Ovary (tissue), 10 donors: ENCODE measurements at places on chromosomes 7 and 10.

DNA sequence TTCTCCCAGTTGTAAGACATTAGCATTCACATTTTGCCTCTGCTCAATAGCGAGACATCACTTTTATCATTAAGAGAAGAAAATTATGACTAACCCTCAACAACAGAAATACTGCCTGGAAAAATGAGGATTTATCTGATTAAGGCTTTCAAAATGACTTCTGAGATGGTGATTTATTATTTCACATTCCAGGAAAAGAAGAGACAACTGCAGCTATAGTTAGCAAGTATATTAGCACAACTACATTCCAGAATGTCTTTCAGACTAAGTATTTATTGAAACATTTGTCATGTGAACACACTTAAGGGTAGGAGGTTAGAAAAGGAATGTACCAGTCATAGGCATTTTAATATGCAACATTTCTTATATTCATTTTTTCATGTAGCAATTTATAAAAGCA lies 162.0 kb downstream of the IQUB start:
- DNase-seq: no peak

DNA sequence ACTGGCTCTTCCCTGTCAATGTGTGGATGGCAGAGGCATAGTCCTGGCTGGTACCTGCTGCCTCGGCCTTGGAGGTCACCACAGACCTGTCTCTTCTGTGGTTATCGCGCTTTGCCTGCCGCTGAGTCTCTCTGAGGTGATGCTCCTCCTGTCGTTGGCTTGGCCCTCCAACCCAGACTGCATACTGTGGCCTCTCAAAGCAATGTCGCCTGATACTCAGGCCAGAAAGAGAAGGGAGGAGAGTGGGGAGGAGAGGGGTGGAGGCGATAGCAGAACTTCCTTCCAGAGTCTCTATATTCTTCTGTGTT lies 133.2 kb upstream of the KCNMA1 start:
- no peak for DNase-seq

DNA sequence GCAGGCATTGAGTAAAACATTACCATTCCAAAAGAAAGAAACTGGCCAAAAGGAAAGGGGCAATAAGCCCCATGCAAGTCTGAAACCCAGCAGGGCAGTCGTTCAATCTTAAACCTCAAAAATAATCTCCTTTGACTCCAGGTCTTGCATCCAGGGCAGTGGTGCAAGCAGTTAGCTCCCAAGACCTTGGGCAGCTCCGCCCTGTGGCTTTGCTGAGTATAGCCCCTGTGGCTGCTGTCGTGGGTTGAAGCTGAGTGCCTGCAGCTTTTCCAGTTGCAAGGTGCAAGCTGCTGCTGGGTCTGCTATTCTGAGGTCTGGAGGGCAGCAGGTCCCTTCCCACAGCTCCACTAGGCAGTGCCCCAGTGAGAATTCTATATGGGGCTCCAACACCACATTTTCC lies 580.1 kb upstream of the AUTS2 start:
- DNase-seq: no peak

- no peak for DNase-seq
Measured at GRCh38 chr7:51029701-51030191, 247.1 kb upstream of the GRB10 start.

- DNase-seq: no peak
Measured at GRCh38 chr10:2251631-2252030, 514.3 kb upstream of the ADARB2 start.

DNA sequence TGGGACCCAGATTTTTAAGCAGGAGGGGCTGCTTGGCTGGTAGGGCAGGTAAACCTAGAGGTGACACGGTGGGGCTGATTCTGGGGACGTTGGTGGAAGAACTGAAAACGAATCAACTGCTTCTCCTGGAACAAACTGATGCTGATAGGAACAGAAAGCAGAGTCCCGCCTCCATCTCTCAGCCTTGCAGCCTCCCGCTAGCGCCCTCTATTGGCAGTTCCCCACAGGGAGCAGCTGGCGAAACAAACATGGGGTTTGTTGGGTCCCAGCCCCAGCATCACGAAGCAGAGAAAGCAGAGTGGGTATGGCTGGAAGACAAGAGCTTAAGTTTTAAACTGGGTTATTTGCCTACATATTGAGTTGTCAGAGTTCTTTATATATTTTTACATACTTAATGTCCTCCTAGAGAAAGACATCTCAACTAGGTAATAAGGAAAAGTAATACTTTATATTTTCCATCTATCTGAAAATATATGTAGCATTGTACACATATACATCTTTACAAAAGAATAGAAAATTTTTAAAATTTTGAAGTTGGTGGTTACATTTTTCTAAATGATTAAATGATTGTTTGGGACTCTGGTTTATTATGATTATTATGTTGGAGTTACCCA lies 42.3 kb upstream of the FOXI2 start:
- DNase-seq: no peak

DNA sequence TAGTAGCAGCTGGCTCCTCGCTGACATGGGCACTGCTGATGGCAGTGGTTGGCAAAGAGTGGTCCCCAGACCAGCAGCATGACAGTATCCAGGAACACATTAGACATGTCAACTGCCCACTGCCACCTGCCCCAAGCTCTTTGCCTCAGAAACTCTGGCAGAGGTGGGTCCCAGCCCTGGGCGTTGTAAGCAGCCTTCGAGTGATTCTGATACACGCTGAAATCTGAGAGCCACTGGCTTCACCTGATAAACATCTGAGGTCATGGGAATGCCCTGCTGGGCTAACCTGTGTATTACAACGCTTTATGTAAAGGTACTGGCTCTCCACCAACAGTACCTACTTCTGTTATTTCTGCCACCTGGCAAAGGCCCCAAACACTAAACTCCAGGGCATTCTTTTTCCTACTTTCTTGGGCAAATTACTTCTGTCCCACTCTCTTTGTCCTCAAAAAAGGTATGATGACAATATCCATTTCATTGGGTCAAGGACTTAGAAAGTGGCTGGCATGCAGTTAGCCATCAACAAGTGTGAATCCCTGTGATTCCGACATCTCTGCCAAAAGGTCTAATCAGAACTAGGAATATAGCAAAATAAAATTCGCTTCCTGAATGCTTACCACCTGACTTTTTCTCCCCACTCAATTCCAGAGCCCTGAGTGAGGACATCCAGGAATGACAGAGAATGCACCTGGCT lies 9.2 kb downstream of the SGMS1 start:
- DNase-seq: no peak

GRCh38 chr7:100677308-100678267 lies 4.0 kb downstream of the GNB2 start:
- peak; percentile 56 for DNase-seq

DNA sequence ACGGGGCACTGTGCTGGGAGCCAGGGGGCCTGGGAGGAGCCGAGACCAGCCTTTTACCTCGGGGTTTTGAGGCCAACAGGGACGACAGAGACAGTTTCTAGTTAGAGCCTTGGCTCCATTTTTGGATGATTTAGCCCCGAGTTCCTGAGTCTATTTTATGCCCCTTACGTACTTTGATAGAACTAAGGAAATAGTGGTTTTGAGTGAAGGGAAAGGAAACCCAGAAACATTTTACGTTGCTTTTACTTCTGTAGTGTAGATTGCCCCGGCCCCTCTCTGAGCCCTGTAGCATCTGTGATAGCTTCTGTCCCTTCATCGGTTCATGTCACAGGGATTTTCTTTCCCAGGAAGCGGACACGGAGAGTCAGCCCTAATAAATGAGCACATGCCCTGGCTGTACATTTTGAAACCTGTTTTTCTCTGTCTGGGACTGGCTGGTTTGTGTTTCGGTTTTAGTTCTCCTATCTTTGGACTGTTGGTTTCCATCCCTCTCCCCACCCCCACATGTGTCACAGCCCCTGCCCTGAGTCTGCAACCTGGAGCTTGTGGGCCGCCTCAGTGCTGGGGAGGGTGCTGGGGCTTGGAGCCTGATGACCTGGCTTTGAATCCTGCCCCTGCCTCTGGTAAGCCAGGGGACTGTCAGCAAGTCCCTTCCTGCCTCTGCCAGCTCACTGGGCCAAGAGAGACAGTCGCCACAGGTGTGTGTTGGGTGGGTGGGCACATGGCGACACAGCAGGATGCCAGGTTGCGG lies 6.9 kb upstream of the ORAI2 start:
- no peak for DNase-seq

GRCh38 chr7:79212334-79212733 lies 241.1 kb downstream of the MAGI2 start:
- DNase-seq: no peak

- no peak for DNase-seq
Measured at GRCh38 chr7:149883048-149883438, 9.3 kb downstream of the ATP6V0E2 start.

DNA sequence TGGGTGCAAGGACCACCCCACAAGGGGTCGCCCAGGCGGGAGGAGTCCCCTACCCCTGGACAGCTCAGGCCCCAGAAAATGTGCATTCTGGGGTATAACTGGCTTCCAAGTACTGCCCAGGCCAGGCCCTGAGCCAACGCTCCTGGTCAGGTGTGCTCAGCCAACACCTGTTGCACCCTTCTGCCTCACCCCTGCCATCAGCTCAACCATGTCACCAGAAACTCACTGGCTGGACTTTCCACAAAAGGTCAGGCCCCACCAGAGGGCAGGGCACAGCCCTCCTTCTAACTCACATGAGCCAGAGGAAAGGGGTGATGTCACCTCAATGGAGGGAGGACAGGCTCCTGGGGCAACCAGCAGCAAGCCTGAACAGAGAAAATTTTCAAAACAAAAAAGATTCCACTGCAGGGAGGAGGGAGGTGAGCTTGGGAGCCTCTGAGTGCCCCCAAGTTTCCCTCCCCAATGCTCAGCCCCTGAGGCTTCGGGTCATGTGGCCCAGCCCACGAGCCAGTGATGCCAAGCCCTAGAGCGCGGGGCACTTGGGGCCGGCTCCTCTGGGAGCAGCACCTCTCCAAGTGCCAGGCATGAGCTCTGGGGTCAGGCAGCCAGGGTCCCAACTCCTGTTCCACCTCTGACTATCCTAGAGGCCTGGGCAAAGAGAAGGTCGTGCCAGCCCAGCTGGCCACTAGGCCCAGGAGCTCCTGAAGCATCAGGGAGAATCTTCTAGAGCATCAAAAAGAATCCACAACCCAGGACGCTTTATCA lies 2.2 kb downstream of the OGDHL start:
- DNase-seq: no peak
